ENCODE measurements at places on chromosomes 3 and 15.
A peak's percentile ranks its signal among the peaks of the same experiment; 100 is the strongest.

DNA sequence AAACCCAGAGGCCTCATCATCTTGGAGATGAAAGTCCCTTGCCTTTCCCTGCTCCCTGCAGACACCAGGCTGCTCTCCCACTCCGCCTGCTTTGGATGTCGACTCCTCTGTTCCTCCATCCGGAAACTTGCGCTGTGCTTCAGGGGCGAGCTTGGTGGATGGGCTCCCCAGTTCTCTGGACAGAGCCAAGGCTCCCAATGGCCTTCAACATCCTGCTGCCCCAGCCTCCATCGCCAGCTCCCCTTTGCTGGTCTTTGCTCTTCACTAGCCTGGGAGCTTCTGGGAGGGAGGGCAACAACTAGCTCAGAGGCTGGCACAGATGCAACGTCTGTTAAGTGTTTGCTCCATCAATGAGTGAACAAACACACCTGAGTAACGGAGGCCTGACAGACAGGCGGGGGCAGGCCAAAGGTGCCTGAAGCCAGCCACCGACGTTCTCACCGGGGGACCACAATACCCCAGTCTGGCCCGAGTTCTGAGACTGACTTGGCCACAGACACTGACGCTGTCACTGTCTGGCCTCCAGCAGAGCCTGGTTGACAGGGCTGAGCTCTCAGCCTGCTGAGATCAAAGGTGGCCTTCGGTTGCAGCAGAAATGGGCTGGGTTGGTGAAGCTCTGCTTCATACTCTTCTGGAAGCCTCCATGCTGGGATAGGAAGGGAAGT is 39.0 kb downstream of the RGMA start:
- no peak for DNase-seq

DNA sequence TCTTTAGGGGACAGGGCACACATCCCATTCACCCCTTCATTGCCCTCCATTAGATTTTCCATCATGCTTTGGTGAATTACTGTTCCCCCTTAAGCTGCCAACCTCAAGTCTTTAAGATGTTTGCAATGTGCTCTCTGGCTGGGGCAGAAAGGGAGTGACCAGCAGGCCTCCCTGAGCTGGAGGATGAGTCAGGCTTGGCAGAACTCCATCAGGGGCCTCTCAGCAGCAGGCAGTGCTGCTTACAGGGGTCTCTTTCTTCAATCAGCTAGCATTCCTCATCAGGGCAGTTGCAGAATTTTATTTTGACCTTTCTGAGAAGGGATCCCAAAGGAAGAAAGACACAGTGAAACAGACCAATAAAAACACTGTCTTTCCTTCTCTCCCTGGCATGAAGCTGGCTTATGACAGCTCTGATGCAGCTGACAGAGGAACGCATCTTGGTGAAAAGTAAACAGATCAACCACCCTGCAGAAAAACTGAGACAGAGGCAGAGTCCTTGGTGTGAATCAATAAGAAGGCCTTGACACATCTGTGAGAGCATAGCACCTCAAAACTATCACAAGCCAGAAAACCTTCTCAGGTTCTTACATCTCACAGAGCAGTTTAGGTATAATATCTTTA is 88.7 kb upstream of the MRPL3 start:
- DNase-seq, result no peak

GRCh38 chr15:101455291-101456025 is 34.0 kb downstream of the PCSK6 start:
- DNase-seq, result no peak

DNA sequence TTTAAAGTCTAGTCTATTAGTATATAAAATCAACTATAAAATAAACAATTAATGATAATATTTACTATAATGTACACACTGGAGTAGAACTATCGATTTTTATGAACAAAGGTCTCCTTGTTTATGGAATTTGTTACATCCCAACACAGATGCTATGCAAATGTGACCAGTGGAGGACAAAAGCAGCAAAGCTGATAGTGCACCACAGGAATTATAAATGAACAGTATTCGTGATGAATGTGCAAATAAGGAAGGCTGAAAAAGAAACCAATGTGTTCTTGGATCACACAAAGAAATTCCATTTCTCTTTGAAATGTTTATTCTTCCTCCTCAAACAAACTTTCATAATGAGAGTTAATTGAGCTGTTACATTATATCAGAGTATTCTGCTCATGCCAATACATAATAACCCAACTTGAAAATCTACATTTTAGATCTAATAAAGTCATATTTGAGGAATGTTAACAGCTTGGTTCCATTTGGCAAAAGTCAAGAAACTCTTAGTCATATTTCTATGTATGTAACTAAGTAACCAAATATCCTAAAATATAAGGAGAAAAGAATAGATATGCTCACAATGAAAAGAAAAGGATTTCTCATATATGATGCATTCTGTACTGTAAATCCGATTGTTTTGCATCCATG is 79.3 kb downstream of the NEK10 start:
- no peak for DNase-seq

DNA sequence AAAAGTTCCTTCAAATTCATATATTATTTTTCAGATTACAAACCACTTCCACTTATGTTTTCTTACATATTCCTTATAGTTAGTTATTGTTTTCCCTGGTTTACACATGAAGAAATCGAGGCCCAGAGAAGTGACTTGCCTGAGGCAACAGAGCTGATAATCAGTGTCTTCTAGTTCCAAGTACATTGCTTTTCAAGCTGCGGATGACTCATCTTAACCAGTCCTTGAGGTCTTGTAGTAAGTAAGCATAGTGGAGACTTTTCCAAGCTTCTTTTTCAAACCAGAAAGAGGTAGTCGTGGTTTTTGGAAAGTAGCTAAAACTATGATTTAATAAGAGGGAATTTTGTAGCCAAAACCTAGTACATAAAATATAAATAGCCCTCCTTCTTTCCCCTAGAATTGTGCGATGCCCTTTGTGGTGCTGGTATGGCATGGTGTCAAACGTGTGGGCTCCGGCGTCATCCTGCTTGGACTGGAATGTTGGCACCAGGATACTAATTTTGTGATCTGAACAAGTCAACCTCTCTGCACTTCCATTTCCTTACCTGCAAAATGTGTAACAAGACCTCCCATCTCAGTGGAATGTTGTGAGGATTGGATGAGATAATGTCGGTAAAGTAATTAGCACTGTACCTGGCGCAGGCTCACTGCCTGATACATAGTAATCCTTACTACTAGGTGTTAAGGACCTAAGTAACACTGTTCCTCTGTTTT is 19.0 kb upstream of the DLG1 start:
- DNase-seq, result no peak

- no peak for DNase-seq
Measured at GRCh38 chr15:77702211-77702957, 69.7 kb upstream of the LINGO1 start.

DNA sequence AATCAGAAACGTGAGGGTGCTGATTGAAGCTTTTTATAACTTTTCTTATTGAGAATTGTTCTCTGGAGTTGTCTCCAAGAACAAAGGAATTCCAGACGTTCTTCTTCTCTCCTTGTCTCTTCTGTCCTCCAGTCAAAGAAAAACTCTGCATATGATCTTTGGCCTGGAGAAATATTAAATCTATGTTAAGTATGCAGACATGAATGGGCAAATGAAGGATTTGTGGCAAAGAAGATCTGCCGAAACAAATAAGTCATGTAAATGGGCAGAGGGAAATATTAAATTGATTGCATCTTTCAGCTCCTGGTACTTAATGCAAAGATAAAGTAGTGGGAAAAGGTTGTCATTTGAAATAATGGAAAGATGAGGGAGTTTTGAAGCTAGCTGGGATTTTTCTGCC is 74.9 kb downstream of the IGF1R start:
- no peak for DNase-seq

DNA sequence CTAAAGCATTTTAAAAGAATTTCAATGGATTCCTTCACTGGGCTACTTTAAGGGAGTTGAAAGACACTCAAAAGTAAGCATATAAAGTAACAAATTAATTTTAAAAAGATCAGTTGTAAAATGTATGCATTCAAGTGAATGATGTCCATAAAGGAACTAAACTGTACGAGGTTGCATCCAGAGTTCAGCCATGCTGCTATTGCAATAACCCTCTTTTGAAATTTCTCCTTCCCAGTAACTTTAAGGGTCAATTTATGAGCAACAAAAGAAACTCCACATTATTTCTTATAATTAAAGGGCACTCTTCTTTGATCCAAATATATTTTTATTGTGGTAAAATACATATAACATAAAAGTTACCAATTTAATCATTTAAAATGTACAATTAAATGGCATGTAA is 22.9 kb downstream of the BTLA start:
- no peak for DNase-seq

DNA sequence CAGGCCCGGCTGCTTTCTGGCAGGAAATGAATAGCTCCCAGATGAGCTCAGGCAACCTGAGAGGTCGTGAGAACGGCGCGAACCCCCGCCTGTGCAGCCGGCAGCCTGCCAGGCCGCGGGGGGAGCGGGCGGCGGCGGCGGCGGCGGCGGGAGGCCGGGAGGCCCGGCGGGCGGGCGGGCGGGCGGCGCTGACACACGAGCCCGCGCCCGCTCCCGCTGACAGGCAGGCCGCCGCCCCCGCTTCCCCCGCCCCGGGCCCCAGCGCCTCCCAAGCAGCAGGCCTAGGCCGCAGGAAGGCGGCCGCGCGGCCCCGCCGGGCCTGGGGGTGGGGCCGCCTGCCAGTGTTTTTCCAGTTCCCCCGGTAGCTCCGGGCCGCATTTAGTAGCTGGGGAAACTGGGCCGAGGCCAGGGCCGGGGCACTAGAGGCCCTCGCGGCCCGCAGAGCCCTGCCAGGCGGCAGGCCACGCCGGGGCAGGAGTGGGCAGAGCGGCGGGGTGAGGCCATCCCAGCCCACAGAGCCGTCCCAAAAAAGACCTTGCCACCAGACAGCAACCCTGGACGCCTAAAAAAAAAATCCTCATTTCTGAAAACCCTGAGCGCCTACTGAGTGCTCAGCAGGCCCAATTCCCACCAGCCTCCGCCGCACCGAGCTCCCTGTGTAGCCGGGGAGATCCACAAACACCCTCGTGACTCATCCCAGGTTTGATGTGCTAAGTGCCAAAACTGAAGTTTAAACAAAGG is 5.6 kb downstream of the HES1 start:
- DNase-seq, result peak; percentile 78

GRCh38 chr3:126654571-126655383 is at the start of gene TXNRD3:
Gene TXNRD3 (minus strand): TSS chr3:126655124.
- peak; percentile 62 for DNase-seq

GRCh38 chr3:45939341-45939771 is 3.9 kb upstream of the CXCR6 start:
- DNase-seq, result no peak

- no peak for DNase-seq
Measured at GRCh38 chr3:156721687-156722618, 47.6 kb downstream of the TIPARP start.

GRCh38 chr15:73732930-73733329 is 20.2 kb downstream of the INSYN1 start:
- no peak for DNase-seq

DNA sequence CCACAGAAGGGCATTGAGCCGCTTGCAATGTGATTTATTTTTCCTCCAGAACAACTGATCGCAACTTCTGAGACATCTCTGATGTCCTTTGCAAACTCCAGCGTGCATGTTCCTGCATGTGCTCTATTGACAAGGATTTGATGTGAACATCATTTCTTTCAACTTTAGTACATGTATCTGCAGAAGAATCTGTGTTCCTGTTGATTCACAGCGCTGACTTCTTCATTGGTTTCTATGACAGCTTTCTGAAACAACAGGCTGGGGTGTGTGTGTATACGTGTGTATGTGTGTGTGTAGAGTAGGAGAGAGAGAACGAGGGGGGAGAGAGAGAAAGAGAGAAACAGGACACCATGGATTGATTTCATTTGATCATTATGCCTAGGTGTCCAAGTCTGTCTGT is 56.7 kb upstream of the CMTM8 start:
- DNase-seq, result no peak

- no peak for DNase-seq
Measured at GRCh38 chr3:180180795-180181194, 144.1 kb upstream of the PEX5L start.

- no peak for DNase-seq
Measured at GRCh38 chr15:69325456-69325971, 26.8 kb downstream of the PAQR5 start.

DNA sequence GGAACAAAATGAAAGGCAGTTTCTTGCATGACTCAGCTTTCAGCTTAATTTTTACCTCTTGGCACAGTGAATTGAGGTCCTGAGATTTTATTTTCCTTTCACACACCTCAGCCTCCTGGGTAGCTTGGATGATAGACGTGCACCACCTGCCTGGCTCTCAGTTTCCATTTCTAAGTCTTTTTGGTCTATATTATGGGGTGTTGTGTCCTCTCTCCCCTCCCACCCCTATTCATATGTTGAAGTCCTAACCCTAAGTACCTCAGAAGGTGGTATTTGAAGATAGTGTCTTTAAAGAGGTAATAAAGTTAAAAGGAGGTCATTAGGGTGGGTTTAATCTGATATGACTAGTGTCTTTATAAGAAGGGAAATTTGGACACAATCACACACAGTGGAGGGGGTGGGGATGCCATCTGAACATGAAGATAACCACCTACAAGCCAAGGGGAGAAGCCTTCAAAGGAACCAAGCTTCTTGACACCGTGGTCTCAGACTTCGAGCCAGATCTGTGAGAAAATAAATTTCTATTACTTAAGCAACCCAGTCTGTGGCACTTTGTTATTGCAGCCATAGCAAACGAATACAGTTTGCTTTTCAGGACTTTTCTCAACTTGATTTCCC is 85.2 kb downstream of the STRIT1 start:
- no peak for DNase-seq

DNA sequence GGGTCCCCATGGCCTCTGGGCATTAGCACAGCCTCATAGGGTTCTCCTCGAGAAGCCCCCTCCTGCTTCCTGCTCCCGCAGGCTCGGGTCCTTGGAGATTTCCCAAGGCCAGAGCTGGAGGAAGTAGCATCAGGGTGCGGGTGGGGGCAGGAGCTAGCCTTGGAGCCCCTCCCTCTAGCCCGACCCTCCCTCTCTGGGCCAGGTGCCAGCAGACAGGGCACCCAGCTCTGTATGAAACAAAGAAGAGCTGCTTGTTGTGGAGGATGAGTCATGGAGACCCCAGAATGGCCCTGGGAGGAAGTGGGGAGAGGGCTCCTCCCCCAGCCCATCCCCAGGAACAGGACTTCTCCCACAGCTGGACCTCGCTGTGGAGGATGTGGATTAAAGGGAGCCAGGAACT is 29.2 kb downstream of the EPHB3 start:
- no peak for DNase-seq

DNA sequence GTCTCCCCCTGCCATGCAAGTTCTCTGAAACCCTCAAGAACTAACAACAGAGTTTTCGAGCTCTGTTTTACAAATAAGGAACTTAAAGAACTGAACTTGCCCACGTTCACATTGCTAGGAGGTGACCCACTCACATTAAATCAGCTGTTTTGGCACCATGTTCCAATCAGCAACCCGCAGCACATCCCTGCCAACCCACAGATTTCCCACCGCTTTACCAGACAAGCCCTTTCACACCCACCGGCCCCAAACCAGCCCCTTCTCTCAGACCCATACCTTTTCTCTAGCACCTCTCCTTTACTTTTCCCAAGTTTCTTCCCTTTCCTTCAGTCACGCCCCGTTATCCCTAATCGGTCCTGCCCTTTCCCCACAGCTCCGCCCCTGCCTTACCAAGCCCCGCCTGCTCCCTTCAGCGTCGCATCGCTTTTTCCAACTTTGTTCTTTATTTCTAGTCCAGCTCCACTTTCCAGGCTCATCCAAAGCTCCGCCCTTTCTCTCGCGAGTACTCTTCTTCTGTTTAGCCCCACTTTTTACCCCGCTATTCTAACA is 804 bp upstream of the BRPF1 start:
- no peak for DNase-seq
